ENCODE measurements at places on chromosomes 1 and 21.

DNA sequence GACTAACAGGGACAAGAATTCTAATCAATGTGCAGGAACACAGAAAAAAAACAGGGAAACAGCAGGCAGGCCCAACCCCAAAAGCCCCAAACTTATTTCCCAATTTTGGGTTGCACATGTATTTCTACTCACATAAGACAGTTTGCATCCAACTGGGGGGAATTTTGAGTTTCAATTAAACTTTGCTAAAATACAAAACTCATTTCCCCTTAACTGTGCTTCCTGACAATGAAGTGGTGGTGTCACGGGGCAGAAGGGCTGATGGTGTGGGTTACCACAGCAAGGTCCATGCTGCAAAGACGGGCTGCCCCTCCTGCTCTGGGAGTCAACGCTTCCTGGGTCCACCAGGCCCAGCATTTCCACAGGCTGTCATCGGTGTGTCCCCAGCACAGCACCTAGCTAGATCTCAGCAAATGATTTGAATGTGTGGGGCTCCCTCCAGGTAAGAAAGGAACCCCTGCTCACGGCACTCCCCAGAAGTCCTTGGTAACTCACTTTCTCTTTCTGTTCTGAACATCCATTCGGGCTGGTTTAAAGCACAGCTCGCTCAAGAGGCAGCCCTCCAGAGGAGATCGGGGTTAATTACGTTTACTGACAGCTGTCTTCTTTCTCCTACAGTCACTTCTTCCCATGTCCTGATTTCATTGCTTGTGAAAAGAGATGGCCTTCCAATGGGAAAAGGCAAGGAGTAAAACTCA lies 27.4 kb downstream of the HIVEP3 start:
- DNase-seq, result peak; percentile 43

GRCh38 chr1:17065666-17066065 lies 11.8 kb upstream of the SDHB start:
- no peak for DNase-seq

DNA sequence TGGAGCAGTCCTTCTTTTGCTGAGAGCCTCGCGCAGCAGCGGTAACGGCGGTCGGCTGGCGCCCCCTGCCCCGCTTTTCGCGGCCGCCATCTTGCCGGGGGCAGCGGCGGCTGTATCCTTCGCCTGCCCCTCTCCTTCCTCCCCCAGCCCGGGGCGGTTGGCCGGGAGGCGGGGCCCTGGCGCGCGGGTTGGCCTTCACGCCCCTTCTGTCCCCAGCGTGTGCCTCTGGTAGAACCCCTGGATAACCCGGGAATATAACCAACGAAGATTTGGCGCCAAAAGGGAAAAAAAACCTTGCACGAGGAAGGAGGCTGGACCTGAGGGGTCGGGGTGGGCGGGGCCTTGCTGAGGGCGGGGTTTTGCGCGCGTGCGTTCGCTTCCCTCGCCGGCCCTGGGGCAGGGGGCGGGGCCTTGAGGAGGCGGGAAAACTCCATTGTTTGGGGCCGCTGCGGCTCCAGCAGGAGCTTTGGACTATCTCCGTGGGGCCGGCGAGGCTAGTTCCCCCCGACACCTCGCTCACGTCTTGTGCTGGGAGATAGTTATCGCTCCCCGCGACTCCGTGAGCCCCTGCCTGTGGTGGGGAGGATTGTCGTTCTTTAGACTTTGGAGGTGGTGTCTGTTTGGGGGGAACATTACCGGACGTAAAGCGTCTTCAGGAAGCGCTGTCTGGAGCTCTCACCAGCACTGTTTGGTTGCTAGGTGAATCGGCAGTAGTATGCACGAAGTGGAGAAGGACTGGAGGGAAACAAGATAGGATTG lies 689 bp downstream of the NASP start:
- DNase-seq, result peak; percentile 77

DNA sequence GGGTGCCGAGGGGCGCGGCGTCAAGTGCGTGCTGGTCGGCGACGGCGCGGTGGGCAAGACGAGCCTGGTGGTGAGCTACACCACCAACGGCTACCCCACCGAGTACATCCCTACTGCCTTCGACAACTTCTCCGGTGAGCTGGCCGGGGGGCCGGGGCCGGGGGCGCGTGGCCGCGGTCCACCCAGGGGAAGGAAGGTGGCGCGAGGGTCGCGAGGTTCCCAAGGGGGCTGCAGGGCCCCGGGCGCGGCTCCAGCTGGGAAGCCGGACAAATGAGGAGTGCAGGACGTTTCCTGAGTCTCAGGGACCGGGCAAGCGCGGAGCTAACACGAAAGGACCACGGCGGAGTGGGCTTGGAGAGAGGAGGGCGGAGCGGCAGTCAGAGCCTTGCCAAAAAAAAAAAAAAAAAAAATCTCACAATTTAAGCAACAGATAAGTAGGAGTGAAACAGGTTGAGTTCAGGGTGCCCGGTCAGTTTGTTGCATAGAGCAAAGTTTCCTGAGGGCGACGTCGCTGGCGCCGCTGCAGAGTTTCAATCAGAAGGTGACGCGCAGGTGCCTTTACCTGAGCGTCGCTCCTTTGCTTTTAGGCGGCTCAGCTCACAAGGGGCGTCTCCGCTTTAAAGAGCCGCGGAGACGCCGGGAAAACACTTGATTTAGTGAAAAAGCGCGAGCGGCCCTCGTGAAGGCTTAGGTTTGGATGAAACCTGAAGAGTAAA lies 750 bp downstream of the RHOU start:
- DNase-seq, result no peak

GRCh38 chr1:214076708-214077065 lies 88.9 kb downstream of the PROX1 start:
- DNase-seq, result no peak

Data from activated CD4-positive, CD25-positive, alpha-beta regulatory T cell (primary cell).